ENCODE measurements at places on chromosomes 7 and 10.
A peak's percentile ranks its signal among the peaks of the same experiment; 100 is the strongest.

DNA sequence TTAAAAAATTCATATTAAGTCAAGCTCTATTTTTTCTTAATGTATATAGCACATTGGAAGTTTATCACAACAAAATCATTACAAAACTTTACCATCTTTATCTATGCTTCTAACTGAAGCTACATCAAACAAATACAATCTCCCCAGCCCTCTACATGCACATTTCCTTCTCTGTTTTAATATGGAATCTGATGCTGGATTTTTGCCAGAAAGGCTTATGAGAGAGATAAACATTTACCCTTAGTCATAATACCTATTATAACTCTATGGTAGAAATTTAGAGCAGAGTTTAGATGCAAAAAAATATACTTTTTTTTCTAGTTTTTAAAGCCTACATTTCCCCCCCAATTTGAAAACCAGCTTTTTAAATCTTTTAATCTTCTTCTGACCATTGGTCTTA, 1198.6 kb downstream of the GATA3 start:
- peak; percentile 73 for DNase-seq

DNA sequence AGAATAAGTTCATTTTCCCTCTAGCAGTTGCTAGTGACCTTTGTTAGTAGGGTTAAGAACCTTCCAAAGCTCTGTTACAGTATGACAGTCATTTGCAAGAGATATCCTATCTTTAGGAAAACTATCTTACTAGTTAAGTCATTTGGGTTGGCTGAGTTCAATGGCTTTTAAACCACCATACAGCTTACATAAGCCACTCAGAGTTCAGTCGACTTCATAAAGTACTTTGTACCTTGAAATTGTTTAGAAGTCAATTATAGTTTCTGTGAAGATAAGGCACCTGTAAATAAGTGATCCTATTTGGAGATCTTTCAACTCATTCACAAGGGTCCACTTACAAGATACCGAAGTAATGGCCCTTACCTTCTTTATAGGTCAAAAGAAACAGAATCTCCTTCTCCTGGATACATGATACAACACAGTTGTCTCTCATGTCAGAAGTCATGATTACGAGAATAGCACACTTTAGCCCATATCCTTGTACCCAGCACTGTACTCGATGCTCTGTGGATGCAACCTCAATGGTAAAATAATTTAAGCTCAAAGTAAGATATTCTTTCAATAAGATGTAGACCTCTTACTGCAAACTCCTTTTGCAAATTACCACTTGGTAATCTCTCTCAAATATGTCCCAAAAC, 11.9 kb upstream of the ABCC2 start:
- DNase-seq = no peak

GRCh38 chr7:15334536-15335263, 227.1 kb downstream of the AGMO start:
- no peak for DNase-seq

GRCh38 chr7:37212051-37212450, 236.6 kb downstream of the ELMO1 start:
- no peak for DNase-seq
